ENCODE measurements at places on chromosomes 12 and 14.

DNA sequence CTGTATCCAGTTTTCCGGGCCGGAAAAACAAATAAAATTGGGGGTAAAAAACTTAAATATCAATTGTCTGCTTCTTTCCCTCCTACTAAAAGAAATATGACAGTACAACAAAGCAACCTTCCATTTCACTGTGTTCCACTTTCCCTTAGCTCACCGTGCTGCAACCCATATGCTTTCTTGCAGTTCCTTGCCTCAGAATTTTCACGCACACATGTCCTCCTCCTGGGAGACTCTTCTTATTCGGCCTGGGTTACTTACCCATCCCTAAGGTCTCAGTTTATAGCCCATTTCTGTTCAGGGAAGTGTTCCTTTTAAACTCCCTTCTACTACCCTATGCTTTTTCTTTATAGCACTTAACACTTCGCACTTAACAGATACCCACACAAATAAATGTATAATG lies 4.5 kb upstream of the MAGOHB start:
- no peak for DNase-seq

DNA sequence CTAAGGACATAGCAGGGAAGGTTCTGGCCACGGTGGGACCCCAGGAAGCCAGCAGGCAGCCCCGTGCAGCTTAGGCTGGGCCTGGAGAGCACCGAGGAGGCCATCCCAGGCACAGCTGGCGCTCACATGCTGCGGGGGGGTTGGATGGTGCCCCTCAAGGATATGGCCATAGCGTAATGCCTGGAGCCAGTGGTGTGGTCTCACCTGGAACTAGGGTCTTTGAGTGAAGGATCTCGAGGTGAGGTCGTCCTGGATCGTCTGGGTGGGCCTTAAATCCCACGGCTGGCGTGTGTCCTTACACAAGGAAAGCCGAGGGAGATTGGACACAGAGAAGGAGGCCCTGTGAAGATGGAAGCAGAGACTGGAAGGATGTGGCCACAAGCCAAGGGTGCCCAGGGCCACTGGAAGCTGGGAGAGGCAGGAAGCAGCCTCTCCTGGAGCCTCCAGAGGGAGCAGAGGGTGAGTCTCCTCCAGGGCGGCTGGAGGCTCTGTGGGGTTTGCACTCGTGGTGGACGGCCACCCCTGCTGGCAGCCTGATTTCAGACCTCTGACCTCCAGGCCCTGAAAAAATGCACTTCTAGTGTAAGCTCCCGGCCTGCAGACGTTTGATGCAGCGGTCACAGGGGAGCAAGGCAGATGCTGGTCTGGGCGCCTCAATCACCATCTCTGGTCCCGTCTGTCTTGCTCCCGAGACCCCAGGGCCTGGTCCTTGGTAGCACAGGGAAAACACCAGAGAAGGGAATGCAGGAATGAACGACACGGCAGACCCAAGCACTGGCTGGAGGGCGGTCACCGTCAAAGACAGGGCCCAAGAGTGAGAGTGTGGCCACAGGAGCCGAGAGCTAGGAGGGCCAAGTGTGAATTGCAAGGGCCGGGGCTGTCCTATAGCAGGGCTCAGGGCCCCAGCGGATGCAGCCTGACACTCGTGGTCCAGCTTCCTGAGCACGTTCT lies 218.6 kb downstream of the KIF26A start:
- DNase-seq, result no peak

- no peak for DNase-seq
These were observed 30.2 kb upstream of the RNU6-8 start for GRCh38 chr14:32233260-32233659.

GRCh38 chr12:86663716-86664115 lies 407.5 kb upstream of the MGAT4C start:
- DNase-seq, result no peak

DNA sequence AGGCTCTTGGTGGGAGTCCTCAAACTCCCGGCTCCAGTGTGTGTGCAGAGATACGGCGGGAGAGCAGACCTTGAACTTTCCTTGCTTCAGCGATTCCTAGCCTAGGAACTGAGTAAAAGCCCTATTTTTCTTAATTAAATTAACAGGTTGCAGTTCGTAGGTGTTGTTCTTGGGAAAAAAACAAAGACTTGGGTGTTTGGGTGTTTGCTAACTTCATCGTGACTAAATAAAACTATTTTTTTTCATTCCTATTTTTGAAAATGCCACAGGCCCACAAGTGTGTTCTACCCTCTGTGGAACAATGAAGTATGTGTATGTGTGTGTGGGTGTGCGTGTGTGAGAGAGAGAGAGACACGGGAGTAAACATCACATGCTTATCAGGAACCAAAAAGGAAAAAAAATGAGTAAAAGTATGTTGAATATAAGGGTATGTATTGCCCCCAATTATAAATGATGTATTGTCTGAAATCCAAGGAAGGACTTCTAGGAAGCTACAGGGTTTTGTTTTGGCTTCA lies 651 bp downstream of the TMEM117 start:
- no peak for DNase-seq

DNA sequence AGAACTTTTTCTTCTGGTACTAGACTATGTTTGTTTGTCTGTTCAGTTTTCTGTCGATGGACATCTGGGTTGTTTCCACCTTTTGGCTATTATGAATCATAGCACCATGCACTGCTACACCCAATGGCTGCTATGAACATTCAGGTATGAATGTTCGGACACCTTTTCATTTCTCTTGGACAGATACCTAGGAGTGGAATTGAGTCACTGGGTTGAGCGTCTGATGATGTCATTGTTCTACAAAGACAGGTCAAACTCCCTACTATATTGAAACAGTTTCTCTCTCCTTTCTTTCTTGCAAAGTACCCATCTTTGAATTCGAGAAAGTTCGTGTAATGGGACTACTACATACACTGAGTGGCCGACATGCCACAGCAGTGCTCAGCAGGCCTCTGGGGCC lies 44.7 kb downstream of the KCTD10 start:
- DNase-seq, result no peak

DNA sequence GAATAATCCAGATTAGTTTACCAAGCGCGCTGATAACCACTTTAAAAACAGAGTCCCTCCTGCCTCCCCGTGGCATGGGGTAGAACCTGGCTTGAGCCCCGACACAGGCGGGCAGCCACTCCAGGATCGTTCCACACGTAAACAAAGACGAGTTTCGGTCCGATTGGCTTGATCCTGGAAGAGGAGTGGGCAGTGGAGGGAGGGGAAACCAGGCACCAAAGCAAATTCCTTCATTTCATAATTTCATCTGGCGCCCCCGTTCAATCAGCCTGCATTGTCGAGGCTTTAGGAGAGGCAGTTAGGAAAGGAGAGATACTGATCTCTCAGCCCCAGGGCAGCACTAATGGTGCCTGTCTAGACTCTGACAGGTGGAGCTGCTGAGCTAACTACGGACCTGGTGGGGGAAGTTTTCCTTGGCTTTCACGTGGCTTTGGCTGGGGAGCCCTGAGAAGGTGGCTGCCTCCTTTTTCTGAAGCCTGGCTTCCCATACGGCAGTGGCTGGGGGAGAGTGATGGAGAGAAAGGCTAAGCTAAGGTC lies 751 bp upstream of the GPRC5A start:
- peak; percentile 19 for DNase-seq

- no peak for DNase-seq
These were observed 4.8 kb downstream of the HIP1R start for GRCh38 chr12:122839907-122840554.

GRCh38 chr12:75756771-75757170 lies 245.4 kb upstream of the KRR1 start:
- no peak for DNase-seq

GRCh38 chr14:83483063-83483462 lies 1949.4 kb upstream of the SEL1L start:
- DNase-seq, result no peak

DNA sequence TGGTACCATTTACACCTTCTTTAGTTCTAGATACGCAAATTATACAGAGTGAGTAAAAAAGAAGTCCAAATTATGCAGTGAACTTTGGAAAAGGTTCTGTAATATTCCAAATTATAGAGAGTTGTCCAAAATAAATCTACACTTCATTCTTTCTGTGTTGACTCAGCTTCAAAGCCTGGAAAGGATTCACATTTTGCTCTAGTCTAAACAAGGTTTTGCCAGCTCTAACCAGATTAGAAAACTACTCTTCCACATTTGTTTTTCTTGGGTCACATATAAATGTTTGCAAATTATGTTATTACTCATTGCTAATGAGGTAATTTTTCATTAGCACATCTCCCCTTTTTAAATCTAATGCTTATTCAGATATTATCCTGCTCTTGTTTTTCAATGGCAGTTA lies 1562.4 kb upstream of the SEL1L start:
- no peak for DNase-seq
